Substantia nigra (tissue), 51 donors: ENCODE measurements at places on chromosomes 6 and 20.

- no peak for DNase-seq
Measured at GRCh38 chr20:24703284-24703610, 233.8 kb downstream of the SYNDIG1 start.

DNA sequence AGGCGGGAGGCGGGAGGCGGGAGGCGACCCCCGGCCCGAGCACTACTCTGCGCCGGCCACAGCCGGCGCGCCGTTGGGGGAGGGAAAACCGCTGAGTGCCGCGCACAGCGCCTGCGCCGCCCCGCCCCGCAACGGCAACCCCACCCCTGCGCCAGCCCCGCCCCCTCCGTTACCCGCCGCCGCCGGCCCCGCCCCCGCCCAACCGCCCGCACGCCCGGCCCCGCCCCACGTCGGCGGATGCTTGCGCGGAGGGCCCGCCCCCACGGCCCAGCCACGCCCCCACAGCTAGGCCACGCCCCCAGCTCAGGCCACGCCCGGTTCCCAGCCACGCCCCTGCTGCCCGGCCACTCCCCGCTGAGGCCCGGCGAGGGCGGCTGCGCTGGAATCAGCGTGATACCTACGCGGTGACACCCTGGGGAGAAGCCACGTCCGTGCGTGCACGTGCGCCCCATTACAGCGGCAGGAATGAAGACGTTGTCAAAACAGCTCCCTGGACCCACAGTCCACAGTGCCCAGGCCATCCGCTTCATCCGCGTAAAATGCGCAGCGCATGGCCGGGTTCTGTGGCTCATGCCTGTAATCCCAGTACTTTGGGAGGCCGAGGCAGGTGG is at the start of gene TCFL5:
TSS of gene TCFL5 (minus strand) at position 97 of the 611 bp plus-strand sequence. CDS start 152 bp downstream, outside the sequence.
- peak; percentile 93 for DNase-seq

DNA sequence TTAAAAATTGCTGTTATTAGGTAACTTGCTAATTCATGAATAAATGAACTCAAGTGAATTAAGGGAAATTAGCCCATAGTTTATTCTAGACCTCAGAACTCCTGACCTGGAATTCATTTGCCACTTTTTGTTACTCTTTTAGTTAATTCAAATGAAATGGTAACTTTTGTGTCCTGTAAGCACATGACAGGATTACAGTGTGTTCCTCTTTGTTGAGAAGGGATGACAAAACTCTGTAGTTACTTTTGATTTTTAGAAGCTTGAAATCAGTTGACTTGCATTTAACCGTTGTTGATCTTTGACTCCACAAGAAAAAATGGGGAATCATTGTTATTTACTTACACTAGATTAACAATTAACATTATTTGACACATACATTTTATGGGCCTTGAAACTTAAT is 6.2 kb downstream of the SLC9A8 start:
- no peak for DNase-seq

DNA sequence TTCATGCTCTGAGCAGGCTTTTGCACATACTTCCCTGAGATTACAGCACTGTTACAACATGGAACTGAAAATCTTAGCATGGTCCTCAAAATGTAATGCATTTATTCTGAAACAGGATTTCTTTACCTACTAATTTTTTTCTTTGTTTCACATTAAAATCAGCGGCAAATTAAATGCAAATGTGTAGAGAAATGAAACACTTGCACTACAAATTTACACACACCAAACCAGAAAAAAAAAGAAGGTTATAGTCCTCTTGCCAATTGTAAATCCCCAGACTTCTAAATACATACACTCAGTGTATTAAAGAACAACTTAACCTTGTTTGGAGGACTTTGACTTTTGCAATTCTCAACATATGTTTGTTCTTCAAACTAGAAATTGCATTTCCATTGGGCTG is 210.9 kb upstream of the TBX18 start:
- no peak for DNase-seq

GRCh38 chr6:14601490-14601889 is 483.9 kb downstream of the CD83 start:
- no peak for DNase-seq

GRCh38 chr6:157188213-157188612 is 135.1 kb downstream of the TMEM242 start:
- no peak for DNase-seq

GRCh38 chr6:84771756-84772356 is 7.5 kb upstream of the TBX18 start:
- no peak for DNase-seq

DNA sequence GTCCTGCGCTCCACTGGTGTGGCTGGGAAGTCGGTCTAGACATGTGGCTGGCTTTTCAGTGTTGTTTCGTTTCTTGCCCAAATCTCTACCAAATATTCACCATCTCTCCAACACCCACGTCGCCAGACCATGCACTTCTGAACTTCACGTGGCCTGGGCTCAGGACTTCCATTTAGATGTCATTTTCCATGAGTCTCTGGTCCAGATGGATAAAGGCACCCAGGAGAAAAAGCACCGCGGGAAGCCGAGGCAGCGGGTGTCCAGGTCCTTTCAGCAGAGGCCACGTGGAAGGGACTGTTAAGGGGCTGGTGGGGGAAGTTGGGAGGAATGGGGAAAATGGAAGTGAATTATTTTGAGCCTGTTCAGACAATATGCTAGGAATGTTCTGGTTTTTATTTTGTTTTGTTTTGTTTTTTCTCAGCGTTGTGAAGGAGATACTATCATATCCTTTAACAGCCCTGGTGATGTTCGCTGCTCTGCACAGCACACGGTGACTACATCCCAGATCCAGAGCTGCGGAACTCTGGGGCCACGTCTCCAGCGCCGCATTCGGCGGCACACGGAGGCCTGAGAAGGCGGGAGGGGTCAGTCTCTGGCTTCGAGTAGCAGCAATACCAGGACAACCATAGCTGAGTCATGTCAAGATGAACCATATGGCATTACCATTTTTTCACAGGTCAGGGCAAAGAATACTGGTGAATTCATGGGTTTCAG is 230.3 kb downstream of the THBS2 start:
- DNase-seq: no peak

DNA sequence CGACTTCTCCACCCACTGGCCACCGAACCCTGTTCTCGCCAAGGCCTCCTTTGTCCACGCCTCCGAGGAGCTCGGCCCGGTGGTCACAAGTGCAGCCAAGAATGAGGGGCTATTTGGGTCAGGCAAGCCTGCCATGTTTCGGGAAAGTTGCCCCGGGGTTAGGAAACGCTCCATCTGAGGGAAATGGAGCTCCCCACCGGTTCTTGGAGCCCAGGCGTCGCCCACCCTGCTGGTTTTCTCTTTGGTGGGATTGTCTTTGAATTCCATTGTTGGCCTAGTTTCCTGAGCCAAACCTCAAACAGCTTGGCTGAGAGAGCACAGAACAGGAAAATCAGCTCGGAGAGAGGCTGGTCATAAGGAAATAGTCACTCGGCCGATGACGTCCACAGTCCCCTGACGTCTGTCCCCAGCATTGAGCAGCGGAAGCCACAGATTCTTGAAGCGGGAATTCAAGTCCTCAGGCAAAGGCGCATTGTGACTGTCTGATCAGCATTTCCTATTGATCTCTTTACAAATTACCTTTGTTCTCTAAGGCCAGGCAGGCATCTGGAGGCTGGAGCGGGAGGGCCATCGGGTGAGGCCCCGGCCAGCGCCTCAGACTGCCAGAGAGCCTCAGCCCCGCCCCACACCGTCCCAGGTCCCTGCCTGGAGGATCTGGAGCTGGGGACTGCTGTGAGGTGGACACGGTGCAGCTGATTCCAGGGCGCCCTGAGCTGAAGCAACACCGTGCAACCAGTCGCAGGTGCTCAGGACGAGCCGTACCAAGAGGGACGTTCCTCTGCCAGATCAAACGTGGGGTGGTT is 138.6 kb downstream of the DLL1 start:
- peak; percentile 15 for DNase-seq

DNA sequence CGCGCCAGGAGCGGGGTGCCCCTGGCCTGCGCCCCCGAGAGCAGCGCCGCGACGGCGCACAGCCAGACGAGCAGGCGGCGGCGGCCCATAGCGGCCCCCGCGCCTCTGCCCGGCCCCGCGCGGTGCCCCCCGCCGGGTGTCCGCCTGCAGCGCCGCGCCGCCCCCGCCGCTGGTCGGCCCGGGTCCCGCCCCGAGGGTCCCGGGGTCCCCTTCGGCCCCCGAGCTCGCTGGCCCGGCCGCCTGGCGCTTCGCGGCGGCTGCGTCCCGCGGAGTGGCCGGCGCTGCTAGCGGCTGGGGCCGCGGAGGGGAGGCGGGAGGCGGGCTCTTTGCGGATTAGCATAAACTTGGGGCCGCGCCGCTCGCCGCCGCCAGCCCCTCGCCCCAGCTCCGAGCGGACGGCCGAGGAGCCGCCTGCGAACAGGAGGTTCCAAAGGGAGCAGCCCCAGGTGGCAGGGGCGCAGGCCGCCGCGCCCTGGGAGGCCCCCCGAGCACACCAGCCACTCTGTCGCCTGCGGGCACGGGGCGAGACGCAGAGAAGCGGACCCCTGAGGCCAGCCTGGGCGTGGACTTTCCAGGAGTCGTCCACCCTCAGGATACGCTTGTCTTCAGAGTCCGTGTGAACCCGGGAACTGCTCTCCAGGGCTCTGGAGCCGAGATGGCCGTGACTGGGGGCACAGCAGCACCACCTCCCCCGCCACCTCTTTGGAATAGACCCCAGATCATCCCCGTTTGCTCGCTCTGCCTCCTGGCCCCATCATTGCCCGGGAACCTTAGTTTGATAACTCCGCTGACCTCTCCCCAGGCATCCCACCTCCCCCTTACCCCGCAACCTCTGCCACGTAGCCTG is at the start of gene EMILIN3:
TSS of gene EMILIN3 (minus strand) at position 273 of the 847 bp plus-strand sequence. CDS start at position 89, 184 bp downstream.
- DNase-seq: no peak

DNA sequence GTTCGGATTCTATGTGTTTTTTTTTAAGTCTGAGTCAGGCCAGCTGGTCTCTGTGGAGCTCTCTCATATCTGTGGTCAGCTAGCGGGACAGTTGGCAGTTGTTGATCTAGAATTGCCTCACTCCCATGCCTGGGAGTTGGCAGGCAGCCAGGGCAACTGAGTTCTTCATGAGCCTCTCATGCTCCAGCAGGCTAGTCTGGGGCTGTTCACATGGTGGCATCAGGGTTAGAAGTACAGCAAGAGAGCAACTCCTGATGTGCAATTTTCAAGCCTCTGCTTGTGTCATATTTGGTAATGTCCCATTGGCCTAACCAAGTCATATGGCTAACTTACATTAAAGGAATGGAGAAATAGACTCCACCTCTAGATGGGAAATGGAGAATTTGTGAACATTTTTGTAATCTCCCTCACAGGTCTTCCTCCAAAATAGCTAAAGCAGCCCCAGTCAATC is 6.7 kb upstream of the IFT52 start:
- peak; percentile 26 for DNase-seq

GRCh38 chr20:55252521-55252920 is 752.8 kb downstream of the CBLN4 start:
- DNase-seq: no peak

GRCh38 chr6:21522143-21522747 is 71.3 kb upstream of the SOX4 start:
- DNase-seq: no peak

- DNase-seq: no peak
Measured at GRCh38 chr20:63854766-63855362, 6.4 kb upstream of the ABHD16B start.

DNA sequence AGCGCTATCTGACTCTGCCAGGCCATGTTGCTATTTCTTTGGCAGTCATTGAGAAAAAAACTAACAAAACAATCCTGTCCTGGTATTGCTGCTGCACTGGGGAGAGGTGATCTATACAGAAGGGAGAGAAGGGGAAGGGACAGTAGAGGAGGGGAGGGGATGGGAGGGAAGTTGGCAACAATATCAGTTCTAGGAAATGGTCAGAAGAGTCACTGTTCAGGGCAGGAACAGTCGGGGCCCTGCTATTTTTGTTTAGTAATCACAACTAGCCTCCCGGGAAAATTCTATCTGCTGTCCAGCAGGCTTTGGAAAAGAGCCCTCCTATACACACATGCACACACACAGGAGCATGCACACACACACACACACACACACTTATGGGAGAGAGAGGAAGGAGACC is 142.3 kb upstream of the CARMIL1 start:
- DNase-seq: no peak

- DNase-seq: no peak
Measured at GRCh38 chr6:5778906-5779305, 227.8 kb downstream of the NRN1 start.

DNA sequence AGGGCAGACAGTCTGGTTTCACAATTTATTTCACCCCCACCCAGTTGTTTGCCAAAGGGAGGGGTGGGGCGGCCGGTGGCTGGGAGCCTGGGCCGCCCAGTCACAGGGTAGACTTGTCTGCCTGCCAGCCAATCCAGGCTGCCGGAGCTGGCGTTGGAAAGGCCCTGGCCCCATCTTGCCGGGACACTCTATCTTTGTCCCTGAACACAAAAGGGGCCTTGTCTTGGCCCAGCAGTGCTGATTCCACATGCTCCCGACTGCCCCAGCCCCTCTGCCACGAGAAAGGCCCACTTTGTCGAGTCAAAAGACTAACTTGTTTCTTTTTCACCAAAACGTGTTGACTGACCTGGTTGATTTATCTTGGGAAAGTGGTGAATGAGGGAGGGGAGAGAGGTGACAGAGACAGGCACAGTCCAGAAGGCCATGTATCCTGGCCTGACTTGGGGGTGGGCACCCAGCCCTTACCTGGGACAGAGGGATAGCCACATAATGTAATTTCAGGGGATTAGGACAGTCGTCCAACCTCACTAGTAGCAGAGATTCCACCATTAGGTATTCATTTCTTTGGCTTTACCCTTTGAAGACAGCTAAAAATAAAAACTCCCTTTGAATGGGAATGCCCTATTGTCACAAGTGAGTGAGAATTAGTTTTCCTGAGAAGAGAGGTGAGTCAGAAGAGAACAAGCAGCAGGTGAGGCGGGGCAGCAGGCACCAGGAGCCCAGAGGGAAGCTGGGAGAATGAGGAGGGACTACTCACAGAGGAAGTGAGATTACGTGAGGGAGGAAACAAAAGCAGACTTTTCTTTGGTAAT is 67.0 kb upstream of the SIRPA start:
- DNase-seq: peak; percentile 96

DNA sequence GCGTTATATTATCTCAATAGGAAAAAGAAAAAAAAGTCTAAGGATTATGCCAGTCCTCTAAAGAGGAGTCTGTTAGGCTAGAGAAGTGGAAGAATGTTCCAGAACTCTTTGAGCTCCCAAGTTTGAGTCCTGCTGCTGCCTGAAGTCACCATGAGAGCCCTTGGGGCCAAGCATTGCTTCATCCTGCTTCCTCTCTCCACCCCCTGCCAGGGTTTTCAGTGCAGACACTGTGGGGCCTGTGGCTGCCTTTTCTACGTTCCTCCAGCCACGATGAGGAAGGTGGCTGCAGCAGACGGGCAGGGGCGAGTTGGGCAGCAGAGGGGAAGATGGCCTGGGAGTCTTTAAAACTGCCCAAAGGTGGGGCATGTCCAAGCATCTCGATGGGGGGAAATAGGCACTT is 214.4 kb upstream of the KCNG1 start:
- DNase-seq: no peak

DNA sequence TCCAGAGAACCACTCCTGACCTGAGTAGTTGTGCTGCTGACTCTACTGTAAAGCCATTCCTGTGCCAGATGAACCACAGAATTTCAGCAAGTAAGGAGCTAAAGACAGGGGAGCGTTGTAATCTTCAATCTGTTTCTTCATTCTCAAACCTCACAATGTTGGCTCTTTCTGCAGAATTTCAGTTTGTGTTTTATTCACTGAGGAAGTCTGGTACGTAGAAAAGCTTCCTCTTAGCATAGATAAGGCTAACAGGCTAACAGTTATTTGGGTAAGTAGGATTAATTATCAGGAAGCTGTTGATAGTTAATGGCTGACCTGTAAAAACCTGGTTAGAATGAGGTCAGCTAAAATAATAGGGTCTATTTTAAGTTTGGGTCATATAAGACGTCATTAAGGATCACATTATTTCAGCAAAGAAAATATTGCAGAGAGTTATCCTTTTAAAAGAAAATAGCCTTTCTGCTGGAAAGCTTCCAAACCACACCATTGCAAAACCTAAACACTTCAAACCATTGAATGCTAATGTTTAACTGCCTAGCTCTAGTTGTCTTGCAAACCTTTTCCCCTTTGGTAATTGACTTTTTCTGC is 14.1 kb upstream of the TENT5A start:
- no peak for DNase-seq
